ENCODE measurements at places on chromosomes 5 and 9.

DNA sequence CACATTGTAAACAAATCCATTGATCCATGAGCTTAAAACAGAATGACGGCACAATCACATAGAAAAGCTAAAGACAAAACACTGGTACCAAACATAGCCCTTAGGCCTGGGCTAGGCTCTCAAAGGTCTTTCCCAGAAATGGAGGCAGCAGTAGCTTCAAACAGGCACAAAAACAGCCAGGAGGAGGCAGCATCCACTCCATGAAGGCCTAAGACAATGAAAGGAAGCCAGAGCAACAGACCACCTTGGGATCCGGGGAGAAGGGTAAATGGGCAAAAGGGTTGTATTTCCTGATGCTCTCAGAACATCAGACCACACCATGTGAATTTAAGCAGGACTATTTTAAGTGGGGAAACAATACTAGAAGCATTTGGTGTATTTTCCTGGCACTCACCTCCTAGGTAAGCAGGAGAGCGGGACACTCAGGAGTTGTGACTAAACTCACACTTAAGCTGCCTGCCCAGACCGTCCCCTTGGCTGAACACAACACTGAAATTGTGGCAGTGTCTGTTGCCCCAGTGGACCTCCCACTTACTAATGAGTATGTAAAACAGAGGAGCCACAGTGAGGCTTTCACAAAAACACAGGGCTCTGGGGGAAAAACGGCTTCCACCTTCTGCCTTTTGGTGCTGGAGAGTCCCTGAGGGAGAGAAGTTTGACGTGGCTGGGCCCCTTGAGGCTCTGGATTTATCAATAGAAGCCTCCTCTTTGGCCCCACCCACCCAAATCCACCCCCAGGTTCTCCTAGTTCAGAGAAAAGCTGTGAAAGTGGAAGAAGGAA lies 11.9 kb downstream of the GNPDA1 start:
- DNase-seq, result no peak

DNA sequence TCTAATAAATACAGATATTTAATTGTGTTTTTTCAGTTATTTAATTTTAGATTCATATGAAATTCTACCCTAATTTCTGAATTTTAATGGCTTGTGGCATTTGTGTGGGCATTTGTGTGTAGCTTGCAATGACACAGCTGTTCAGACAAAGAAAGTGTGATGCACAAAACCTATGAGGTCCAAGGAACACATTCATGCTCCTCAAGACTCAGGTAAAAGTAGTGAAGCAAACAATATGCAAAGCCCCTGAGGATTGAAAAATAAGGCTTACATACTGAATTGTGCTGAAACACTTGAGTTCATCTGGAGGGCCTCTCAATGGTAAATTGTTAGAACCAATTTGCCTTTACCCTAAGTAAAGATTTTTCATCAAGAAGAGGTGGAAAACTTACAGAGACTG lies 28.1 kb downstream of the IL7R start:
- DNase-seq, result no peak

DNA sequence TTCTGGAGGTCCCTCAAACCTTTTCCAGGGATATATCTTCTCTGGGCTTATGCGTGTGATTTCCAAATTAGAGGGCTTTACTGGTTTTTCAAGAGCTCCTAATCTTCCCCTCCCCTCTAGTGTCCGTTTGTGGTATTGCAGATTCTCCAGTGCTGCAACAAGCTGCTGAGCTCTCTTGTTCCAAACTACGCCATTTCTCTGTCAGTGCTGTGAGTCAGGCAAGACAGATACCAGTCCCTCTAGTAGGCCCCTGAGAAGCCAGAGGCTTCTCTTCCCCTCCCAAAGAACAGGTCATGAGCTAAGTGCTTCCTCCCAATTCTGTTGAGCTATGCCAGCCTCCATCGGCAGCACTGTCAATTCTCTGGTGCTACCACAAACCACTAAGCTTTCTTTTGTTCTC lies 149.5 kb downstream of the FANCC start:
- DNase-seq, result peak; percentile 3

GRCh38 chr5:113236536-113237288 lies 198.1 kb downstream of the TSSK1B start:
- no peak for DNase-seq

DNA sequence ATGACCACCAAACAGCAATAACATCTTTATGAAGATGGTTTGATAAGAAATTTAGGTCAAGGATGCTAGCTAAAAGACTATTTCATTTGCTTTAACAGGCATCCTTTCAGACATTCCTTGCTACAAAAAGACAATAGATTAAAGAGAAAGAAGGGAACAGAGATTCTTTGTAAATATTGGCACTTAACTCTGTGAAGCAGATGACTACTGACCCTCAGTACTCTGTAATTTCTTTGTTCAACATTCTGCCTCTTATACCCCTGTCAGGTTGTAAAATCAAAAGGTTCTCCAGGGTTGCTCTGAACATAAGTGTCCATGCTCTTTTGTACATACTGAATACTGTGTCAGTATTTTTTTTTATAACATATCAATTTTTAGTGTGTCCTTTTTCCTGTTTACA lies 610.6 kb upstream of the GRAMD2B start:
- DNase-seq, result no peak

- DNase-seq, result no peak
These were observed 127.9 kb upstream of the PALM2AKAP2 start for GRCh38 chr9:109652112-109652511.

GRCh38 chr9:134313470-134313869 lies 12.8 kb upstream of the RXRA start:
- no peak for DNase-seq

DNA sequence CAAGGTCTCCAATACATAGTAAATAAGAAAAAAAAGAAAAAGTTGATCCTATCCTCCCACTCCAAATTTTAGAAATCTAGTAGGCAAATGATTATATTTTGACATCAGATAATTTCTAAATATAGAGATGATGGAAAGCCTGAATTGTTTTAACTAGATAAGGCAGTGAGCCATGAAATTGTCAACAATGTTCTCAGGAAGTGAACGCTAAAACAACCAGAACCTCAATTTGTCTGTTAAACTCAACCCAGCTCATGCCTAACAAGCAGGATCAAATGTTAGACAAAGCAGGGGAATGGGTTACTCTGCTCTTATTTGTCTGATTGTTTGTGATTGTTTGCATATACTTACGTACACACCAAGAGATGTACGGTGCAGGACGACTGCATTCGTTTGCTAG lies 49.2 kb downstream of the ESM1 start:
- no peak for DNase-seq
